ENCODE measurements at places on chromosomes 7 and 10.

DNA sequence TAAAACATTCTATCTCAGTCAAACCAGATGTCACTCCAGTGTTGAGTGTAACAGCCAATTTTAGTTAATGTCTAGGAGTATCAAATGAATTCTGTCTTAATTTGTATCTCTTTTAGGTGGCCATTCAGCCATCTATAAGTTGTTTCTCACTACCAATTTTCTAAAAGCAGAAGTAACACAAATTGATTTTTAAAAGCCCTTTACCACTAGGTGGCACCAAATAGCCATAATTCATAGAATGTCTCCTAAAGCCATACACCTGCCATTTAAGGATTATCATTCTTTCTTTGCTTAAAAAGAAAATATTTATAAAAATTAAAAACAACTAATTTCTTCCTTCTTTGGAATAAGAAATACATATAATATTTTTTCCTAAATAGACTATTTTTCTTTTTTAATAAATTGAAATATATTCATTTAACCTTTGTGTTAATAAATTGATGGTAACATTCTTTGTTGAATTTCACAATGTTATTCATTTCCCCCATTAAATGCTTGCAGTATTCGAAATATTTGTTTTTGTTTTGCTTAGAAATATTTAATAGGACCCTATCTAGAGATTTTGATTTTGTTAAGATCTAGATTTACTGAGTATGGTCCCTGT, 107.8 kb upstream of the PPP1R3A start:
- DNase-seq = no peak

GRCh38 chr10:127977357-127978009, 70.6 kb downstream of the PTPRE start:
- no peak for DNase-seq

GRCh38 chr7:19114551-19114855, 2.9 kb downstream of the TWIST1 start:
- no peak for DNase-seq

- no peak for DNase-seq
Measured at GRCh38 chr10:103717341-103718246, 137.8 kb downstream of the SH3PXD2A start.

- DNase-seq = no peak
Measured at GRCh38 chr10:43221419-43222209, 45.3 kb downstream of the RASGEF1A start.

- DNase-seq = no peak
Measured at GRCh38 chr7:50591480-50592438, 26.6 kb upstream of the DDC start.
